ENCODE measurements at places on chromosomes 2 and 18.

- no peak for DNase-seq
Observed at GRCh38 chr2:38751596-38752410, 642 bp upstream of the SRSF7 start.

DNA sequence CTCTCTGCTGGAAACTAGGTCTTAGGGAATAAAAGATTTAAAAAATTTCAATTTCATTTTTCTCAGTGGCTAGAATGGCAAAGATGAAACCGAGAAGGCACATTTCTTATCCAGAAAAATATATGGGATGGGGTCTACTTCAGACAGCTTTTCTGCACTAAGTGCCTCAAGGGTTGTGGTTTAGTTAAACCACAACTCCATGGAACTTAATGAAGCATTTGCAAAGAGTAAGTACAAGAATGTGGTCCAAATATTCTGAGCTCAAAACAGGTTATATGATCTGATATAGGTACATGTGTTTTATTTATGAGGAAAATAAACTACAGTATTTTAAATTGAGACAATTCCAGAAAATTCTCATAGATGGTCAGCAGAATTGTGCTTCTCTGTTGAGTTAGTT, 101.8 kb upstream of the FZD5 start:
- no peak for DNase-seq

- DNase-seq = no peak
Observed at GRCh38 chr2:66122516-66122915, 312.4 kb upstream of the MEIS1 start.

DNA sequence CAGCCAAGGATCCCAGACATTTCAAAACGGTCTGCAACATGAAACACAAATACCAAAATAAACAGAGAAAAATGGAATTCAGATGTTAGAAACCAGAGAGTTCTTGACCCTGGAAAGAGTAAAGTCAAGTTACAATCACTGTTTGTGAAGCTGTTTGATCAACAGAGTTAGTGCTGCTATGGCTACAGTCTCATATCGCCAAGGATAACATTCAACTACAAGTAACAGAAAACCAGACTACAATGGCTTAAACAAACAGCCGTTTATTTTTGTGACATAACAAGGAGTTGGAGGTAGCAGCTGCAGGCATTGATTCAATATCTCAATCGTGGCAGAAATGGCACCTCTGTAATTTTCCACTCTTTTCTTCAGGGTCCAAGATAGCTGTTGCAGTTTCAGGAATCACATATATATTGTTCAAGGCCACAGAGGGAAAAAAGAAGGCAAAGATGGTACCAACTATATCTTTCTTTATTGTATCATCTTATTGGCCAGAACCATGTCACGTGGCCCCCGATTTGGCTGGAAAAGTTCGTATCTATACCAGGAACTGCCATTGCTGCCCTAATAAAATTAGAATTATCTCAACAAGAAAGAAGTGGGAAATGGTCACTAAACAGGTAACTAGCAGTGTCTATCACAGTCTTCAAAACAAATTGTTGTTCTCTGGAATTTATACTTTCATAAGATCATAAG, 17.7 kb upstream of the HNRNPLL start:
- DNase-seq = no peak

DNA sequence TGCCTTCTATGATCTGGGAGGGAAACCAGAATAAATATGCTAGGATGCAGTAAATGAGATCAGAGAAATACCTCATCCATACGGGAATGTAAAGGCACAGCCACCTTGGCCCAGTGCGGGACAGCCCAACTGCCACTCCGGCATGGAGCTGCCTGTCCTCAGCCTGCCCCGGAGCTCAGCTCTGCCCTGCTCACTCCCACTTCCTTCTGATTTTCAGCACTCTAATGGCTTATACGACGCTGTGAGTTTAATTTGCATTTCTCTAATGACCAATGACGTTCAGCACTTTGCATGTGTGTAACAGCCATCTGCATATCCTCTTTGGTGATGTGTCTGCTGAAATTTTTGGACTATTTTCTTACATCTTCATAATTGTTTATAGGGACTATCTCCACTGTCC, 172.5 kb upstream of the RAB6C start:
- DNase-seq = no peak

- DNase-seq = peak; percentile 96
Observed at GRCh38 chr2:196239622-196240587, 68.5 kb upstream of the STK17B start.

DNA sequence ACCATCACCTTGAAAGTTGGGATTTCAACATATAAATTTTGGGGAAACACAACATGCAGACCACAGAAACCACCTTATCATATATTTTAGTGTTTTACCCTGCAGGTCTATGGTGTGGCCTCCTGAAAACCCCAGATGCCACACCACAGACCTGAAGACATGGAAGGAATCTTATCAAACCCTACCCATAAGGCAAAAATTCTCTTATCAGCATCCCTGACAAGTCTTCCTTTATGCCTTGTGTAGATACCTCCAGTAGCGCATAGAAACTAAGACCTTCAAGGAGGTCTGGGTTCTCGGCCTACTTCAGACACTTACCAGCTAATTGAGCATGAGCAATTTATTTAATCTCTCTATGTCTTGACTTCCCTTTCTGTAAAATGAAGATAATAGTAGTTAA, 59.1 kb upstream of the SLC14A2 start:
- DNase-seq = no peak

DNA sequence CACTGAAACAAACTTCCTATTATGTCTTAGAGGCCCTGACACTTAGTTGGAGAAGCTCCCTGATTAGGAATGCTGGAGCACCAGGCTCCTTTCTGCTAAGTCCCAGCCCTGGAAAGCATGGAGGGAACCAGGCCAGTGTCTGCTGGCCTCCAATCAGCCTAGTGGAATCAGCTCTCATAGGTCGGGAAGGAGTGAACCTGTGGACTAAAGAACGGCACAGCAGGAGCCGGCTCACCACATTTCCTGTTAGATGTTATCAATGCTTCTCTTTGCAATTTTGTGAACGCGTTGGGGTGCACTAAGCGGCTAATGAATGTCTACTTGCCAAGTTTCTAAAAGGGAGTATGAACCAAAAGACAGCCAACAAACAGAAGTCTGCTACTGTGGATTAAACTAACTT, 296.6 kb downstream of the NAPG start:
- DNase-seq = no peak

DNA sequence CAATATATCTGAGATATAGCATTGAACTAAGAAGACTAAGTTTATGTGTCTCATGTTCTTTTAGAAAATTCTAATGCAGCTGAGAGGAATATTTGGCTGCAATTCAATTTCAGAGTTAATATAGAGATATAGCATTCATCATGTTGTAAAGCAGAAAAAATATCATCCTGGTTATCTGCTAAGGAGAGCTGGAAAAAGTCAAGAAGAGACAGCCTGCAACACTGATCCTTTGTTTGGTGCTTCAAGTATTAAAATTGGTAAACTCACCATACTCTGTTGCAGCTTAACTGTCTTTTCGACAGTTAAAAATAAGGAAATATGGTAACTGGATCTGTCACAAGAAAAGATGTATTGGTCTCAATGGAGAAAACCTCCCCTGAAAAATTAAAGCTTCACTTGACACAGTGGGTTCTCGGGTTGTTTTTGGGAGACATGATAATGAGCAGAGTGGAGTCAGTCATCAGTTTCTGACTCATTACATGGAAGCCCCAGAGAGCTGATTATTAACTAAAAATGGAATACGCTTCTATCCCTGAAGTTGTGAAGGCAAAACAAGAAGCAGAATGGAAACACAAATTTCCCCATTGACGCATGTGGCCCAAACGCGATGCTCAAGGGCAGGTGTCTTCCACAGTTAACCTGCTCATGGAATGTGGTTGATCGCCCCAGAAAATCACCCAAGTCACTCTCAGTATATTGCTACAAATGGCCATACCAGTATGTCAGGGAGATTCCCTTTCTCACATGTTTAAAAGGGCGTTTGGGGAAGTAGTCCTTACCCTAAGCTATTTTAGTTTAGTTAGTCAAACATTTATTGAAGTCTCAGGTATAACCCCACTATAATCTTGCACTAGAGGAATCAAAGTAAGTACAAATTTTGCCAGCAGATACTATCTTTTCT, 8.2 kb downstream of the BCL2 start:
- no peak for DNase-seq

- no peak for DNase-seq
Observed at GRCh38 chr2:122851972-122852531, 1096.6 kb downstream of the TSN start.

DNA sequence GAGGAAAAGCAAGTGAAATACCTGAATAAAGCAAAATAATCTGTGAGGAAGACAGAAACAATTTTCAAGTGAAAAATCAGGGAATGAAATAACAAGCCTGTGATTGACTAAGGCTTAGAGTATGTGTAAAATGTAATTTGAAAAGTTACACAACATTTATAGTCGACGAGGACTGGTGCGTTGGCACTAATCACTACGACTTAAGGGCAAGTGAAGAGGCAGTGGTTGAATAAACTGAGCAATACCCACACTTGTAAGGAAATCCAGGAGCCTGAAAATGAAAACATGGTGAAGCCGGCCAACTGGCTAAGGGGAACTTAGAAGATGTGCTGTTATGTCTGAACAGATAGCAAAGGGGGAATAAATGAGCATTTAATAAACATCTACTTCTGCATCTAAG, 13.4 kb downstream of the DOK1 start:
- no peak for DNase-seq

GRCh38 chr2:171365232-171365631, 68.6 kb downstream of the METTL8 start:
- DNase-seq = no peak

- DNase-seq = no peak
Observed at GRCh38 chr2:221674446-221674845, 102.3 kb upstream of the EPHA4 start.

DNA sequence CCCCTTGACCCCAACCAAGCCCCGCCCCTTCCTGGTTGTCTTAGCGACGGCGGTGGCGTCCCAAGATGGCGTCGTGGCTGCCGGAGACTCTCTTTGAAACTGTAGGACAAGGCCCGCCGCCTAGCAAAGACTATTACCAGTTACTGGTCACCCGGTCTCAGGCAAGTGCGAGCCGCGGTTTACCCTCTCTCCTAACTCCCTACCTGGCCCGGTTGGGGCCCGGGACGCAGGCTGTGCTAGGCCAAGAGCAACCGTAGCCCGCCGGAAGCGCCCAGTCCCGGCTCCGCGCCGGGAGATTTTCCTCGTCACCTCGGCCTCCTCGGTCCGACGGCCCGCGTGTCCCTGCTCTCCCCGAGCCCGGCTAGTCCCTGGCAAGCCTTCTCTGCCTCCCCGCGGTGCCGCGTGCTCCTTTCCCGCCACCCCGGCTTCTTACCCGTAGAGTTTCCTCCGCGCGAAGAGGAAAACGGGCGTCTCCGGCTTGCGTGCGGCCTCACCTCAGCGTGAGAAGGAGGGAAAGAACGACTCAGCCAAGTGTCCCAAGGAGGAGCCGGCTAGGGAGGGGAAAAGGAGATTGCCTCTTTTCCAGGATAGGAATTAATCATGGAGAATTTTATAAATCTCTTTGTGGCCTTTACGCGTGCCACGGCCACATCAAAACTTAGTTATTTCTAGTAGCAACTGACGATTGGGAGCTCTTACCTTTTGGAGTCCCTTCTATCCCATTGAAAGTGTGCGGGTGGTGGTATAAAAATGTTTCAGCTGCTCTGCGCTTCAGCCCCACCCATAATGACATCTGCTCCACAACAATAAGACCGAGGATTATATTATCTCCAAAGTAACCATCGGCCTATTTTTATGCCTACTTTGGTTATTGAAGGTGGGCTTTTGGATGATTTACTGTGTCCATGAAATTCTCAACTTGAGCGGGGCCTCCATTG, at the start of gene FBXO36:
FBXO36 (plus strand) TSS at position 55 of the 938 bp plus-strand sequence; CDS start at position 66, 11 bp downstream.
- no peak for DNase-seq

DNA sequence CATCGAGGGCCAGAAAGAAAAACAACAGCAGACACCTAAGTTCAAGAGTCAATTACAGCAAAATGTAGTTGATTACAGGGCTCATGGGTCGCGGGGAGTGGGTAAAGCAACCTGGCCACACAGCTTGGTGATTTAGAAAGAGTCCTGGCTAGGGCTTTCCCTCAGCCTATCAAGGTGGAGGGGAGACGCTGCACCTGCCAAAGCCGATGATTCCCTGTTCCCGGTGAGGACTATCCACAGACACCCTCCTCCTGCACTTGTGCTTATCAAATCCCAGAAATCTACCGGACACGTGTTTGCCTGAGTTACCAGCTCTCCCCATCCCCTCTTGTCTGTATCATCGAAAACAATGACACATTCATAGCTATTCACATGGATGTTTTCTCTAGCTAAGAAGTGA, 7.0 kb upstream of the SOX11 start:
- no peak for DNase-seq

GRCh38 chr2:239249048-239249447, 151.8 kb downstream of the HDAC4 start:
- DNase-seq = no peak

- DNase-seq = no peak
Observed at GRCh38 chr2:27960237-27960912, 69.8 kb downstream of the BABAM2 start.

- DNase-seq = no peak
Observed at GRCh38 chr2:55430211-55430975, 10.7 kb upstream of the CCDC88A start.

GRCh38 chr2:98854682-98855081, 81.3 kb downstream of the CRACDL start:
- peak; percentile 22 for DNase-seq

DNA sequence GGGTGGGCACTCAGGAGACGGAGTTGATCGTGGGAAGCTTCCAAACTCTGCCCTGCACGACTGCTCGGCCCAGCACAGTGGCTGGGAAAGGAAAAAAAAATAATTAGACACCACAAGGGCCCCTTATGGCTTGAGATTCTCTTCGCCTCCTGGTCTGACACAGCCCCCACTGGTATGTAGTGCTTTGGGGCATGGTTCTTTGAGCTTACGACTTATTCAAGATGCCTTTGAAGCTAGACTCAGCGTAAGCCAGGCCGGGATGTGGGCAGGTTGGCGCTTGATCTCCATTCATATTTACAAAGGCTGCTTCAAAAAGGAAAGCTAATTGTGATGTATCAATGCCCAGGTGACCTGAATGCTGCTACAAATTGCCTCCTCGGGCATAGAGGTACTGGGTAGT, 50.5 kb downstream of the CXCR4 start:
- no peak for DNase-seq

DNA sequence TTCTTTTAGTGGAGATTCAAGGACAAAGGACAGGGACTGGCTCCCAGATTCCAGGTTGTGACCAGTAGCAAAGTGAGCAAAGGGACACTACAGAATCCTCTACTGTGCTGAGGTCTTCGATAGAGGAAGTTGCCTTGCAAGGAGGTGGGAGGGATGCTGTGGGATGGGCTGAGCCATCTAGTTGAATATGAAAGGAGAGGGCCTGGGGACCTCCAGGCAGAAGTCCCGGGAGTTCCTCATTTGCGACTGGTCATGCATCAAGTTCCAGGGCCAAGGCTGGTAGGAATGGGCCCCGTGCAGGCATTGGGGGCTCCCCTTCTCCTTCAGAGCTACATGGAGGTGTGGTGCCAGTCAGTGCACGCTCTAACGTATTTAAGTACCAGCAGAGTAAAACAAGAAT, 12.6 kb upstream of the PROM2 start:
- no peak for DNase-seq
